ENCODE measurements at places on chromosomes 11 and 22.

- no peak for DNase-seq
These were observed 622.7 kb downstream of the METTL15 start for GRCh38 chr11:28730889-28731288.

- DNase-seq: no peak
These were observed 106.1 kb downstream of the CTTN start for GRCh38 chr11:70504246-70505020.

DNA sequence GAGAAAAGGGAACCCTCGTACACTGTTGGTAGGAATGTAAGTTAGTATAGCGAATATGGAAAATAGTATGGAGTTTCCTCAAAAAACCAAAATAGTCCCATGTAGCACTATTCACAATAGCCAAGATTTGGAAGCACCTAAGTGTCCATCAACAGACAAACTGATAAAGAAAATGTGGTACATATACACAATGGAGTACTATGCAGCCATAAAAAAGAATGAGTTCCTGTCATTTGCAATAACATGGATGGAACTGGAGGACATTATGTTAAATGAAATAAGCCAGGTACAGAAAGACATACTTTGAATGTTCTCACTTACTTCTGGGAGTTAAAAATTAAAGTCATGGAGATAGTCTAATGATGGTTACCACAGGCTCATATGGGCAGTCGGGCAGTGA is 64.0 kb upstream of the RAB1B start:
- no peak for DNase-seq

DNA sequence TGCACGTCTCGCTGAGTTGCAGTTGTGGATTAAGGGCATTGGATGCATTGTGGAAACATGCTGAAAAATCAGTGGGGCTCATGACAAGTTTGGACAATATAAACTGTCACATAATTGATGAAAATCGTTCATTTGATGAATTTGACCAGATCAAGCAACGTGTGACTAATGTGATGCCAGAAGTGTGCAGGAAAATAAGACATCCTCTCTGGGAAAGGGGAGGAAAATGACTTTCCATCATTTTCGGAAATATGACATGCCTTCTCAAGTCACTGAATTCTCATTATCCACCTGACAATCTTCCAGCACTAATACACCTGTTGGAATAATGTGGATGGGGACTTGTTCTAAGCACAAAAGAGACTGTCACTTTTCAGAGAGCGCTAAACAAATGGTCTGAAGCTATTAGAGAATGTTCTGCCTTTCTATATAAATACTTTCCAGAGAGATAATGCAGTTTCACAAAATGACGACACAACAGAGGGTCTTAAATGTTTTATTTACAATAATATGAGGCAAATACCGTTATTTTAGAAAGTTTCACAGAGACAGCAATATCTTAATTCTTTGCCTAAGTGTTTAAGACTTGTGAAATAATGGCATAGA is 1741.9 kb upstream of the RAG2 start:
- no peak for DNase-seq

DNA sequence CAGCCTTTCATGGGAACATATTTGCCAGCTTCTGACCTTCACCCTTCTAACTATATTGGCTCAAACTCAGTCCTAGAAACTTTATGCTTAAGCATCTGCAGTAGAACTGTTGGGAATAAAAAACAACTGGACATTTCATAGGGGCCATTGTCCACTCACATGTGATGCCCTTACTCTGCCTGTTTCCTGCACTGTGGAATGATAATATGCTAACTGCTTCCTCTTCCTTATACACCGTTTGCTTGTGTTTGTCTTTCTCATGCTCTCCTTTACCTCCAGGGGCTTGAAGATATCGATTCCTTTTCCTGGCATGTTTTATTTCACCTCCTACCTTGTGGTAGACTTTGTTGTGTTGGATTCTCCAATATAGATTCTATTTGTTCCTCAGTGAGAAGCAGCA is 333.0 kb upstream of the DDI1 start:
- no peak for DNase-seq

DNA sequence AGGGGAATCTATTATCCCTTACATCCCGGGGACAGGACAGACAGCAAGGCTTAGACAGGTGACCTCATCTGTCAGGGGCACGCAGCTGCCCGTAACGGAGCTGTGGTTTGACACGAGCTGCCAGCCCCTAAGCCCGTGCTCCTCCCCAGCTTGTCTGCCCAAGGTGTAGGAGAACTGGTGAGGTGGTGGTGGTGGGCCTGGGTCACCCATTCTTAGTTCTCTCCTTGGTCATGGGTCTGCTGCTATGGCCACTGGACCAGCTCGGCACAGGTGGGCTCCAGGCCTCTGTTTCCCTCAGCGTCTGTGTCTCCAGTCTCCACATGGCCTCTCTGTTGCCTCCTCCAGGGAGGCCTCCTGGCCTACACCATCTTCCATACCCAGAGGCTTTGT is 5.4 kb downstream of the PARVG start:
- DNase-seq: no peak

GRCh38 chr11:82996966-82997606 is 74.6 kb downstream of the RAB30 start:
- DNase-seq: peak; percentile 93

DNA sequence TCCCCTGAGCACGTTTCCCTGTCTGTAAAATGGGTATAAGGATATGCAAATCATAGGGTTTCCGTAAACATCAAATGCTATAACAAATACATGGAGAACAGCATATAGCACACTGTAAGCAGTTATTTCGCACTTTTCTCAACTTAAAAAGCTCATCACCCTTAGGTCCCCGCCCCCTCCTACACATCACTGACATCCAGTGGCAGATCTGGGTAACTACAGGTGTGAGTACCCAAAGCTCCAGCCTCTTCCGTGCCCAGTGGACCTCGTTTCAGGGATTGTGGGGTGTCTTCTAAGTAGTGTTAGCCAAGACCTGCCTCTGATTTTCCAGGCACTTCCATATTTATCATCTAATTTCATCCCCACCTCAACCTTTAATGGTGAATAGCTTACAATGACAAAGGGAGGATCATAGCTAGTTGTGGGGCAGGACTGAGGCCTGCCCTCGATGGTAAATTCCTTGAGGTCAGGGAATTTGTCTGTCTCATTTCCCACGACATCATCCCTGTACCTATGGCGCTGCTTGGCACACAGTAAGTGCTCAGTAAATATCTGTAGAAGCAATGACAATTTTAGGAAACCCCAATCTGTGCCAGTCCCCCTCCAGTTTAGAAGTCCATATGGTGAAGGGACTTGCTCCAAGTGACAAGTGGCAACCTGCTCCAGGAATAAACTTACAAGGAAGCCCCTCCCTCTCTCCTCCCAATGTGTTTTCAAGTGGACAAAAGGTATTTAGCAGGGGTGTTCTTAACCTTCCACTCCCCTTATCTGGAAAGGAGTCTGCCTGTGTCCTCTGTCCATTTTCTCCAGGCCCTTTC is 340.5 kb downstream of the TENM4 start:
- DNase-seq: peak; percentile 85

DNA sequence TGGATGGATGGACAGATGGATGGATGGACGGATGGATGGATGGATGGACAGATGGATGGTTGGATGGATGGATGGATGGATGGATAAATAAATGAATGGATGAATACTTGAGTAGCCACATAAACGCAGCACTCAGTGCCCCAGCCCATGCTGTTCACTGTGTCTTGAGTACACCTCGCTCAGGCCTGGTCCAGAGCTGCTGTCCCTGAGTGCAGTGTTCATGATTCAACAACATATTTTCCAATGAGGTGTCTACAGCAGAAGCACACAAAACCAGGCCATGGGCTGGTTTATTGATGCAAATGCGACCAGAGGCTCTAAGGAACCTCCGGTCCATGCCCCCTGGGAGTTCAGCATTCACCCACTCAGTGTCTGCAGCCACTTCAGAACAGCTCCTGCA is 584.3 kb downstream of the BRD1 start:
- no peak for DNase-seq

DNA sequence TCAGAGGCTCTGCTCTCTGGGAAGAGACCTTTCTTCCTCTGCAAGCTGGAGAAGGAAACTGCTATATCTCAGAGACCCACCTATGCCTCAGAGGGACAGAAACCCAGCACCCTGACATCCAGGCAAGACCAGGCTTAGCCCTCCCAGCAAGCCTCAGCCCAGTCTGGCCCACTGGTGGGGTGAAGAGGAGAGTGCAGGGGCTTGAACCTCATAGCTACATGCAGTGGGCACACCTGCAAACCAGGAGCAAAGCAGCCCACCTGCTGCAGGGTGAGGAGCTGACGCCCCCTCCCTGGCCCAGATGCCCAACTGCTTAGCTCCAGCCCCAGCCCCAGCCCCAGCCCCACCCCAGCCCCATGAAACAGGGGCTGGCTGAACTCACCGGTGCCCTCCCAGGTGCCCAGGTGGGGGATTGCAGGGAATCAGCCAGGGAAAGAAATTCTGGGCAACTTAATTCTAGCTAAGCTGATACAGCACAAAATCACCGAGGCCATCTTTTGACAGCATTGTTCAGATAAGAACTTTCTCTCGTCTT is 246.8 kb downstream of the BUD13 start:
- DNase-seq: no peak

GRCh38 chr22:22111267-22111751 is 128.7 kb upstream of the TOP3B start:
- peak; percentile 46 for DNase-seq

DNA sequence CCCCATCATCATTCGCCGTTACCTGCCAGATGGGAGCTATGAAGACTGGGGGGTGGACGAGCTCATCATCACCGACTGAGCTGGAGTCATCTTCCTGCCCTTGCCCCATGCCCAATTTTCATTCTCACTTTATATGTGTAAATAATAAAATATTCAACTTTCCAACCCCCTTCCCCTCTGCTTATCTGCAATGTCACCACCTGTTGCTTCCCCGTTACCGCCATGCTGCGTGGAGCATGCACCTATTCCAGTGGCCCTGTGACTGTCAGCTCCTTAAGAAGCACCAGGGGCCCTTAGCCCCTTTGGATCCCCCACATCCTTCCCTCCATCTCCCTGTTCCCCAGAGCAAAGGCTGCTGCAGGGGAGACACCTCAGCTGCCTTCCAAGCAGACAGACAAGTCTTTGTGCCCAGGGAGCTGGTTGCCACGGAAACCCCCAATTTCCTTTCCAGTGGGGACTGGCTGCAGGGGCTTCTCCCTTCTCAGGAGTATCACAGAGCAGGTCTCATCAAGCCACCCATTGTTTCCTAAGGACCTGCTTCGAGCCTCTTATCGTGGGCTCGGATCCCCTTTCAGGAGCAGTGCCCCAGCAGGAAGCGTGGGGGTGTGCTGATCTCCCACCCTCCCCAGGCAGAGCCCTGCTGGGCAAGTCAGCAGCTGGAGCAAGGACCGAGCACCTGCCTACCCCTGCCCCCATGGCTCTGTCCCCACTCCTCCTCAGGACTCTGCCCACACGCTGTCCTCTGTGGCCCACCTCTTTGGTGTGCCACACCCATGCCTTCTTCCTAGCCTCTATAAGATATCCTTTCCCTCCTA is 14.3 kb downstream of the POLR2F start:
- no peak for DNase-seq

DNA sequence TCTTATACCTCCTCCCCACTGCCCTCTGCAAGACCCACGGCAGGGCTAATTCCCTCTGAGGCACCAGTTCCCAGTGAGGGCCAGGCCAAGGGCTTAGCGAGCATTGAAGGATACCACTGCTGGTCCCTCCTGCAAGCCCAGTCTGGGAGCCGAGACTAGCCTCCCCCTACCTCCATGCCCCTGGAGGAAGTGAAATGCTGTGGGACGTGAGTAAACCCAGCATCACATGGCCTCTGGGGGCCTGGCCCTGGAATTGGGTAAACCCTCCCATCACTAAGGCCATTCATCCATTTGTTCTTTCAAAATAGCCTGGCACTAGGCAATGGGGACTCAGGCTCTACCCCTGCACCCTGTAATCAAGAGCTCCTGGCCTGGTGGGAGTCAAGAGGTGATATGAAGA is 24.7 kb downstream of the ARAP1 start:
- DNase-seq: no peak

DNA sequence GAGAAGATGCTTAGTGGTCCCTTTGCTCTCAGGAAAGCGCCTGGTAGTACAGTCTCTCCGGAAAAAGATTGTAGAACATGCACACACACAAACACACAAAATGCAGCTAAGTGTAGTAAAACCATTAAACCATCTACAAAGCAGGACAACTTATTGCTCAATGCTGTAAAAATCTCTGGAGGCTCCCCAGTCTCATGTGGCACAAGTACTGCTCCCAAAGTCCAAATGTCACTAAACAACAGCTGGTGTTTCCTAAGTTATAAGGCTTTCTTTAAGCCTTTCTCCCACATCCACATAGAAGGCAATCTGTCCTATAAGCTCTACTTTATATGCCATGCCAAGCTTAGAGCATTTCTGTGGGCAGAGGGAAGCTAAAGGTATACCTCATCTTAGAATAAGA is 32.9 kb downstream of the CDON start:
- no peak for DNase-seq
